ENCODE measurements at places on chromosomes 5 and 9.

- no peak for DNase-seq
Observed at GRCh38 chr9:105114318-105114717, 130.1 kb upstream of the SLC44A1 start.

- no peak for DNase-seq
Observed at GRCh38 chr5:98614341-98614740, 159.1 kb upstream of the RGMB start.

GRCh38 chr9:121939643-121940042 lies 153.5 kb downstream of the TTLL11 start:
- DNase-seq = no peak

DNA sequence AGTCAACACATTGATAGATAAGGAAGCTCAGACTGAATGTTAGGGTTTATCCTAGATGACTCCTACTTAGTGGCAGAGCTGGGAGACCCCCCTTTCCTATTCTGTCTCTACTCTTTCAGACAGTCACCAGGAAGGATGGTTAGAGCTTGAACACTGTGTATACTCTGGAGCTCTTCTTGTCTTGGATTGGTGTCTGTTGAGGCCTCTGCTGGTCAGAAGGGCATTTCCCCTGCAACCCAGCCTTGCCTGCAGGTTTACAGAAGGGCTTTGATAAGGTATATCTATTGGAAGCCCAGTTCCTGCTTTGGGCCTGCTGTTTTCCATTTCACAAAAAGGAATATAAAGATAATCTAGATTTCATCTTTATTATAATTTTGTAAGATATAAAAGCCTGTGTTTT lies 71.8 kb downstream of the KDM4C start:
- no peak for DNase-seq

- no peak for DNase-seq
Observed at GRCh38 chr5:17743580-17744435, 109.5 kb downstream of the TAF11L14 start.

GRCh38 chr9:125529589-125530515 lies 177.2 kb downstream of the MAPKAP1 start:
- DNase-seq = no peak

GRCh38 chr5:180212363-180213255 lies 3.6 kb upstream of the RASGEF1C start:
- no peak for DNase-seq

DNA sequence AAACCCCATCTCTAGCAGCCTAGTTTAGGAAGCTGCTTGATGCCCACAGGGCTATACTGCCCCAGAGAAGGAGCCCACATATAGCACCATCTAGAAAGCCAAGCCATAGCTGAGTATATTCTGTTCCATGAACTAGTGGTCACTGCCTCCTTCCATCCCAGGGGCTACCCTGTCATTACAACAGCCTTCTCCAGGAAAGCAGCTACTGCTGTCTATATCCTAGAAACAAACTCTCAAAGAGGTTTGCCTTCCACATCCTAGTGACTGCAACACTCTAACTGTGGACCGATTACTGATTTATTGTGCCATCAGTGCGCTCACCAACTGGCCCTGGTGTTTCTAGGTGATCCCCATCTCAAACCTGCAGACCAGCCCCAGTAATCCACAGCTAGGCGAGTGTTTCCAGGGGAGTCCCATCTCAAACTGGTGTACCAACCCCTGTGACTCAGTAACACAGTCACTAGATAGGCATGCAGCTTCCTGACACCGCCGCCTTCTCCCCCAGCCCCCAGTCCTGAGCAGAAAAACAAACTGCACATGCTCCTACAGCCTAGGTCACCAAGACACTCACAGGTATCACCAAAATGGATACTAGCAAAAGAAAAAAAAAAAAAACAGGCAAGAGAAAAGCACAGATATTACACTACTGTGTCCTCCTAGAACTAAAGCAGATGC lies 14.8 kb downstream of the SPTLC1 start:
- DNase-seq = no peak

DNA sequence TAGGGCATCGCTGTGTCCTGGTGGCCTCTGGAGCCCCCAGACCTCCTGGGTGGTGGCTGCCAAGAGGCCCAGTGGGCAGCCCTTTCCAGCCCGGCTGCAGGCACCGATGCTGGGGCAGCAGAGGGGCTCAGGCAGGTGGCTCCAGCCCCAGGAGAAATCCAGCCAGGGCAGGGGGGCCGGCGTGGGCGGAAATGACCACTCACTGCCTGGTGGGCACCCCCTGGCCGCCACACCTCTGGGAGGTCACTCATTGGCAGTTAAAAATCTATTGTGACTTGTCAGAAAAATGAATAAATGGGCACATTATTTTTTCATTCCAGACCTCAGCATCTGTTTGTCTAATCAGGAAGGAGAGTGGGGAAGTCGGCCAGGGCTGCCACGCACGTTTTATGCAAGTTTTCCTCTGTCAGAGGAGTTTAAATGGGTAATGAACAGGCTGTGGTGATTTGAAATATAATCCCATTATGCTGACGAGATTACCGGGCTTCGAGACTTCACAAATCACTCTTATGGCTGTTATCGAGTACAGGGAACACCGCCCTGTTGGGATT lies 171.9 kb downstream of the GAPVD1 start:
- no peak for DNase-seq

DNA sequence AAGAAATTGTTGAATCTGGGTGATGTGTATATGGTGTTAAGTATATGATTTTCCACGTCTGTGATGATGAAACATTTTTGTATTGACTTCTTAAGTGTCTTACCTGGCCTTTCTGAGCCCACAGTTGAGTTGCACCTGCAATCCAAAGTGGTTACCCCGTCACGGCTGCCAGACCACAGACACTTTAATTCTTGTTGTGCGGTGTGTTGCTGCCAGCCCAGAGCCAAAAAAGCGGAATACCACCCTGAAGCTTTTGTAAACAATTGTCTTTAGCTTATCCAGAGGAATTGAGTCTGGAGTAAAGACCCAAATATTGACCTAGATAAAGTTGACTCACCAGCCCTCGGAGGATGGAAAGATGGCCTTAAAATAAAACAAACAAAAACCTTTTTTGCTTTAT lies 35.1 kb downstream of the MTAP start:
- DNase-seq = no peak

GRCh38 chr5:85814596-85814995 lies 803.1 kb upstream of the COX7C start:
- no peak for DNase-seq

- no peak for DNase-seq
Observed at GRCh38 chr5:136740228-136740627, 374.9 kb upstream of the TRPC7 start.

GRCh38 chr9:104772714-104773510 lies 9.0 kb downstream of the NIPSNAP3B start:
- no peak for DNase-seq

GRCh38 chr5:4230471-4230785 lies 634.8 kb downstream of the IRX1 start:
- no peak for DNase-seq

DNA sequence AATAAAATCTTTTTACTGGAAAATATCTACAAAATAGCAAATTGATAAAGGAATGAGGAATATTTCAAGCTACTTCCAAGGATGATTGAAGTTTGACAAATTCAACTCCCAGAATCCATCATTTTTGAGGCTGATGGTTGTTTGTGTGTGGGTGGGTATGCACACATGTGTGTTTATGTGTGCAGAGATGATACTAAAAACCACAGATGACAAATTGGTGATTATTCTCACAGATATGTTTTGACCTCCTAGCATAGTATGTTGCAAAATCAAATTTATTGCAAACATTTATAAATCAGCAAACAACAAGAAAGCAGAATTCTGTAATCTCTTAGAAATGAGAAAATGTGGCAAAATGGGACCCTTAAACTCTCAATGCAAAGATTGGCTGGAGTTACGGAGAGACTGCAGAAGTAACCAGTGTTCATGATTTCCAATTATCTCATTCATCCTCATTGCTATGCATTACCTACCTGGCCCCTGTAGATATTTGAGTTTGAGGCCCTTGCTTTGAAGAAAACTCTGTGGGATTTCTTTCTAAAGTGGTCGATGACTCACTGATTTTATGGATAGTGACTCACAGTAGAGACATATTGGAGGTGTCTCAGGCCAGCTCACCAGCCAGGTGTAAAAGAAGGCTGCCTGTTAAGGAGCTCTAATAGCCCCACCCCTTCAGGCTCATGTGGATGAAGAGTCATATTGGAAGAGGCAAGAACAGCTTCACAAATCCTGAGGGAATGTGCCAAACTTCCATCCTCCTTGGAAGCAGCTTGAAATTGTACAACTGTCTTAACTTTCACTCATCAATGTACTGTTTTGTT lies 44.6 kb upstream of the TMC1 start:
- DNase-seq = no peak

DNA sequence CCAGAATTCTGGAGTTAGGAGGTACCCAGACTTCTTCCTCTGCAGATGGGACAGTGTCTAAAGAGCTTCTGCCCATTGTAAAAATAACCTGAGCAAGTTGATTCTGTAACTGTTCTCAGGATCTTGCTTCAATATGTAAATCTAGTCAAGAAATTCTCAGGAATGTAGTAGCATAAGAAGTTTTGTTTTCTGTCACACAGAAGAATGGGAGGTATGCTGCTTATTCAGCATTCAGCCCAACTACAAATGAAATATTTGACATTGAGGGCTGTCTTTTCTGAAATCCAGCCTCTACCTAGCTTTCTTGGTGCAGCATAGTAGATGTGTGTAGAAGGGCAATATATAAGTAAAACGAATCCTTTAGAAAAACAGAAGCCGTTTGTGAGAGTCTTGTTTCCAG lies 13.8 kb downstream of the MACIR start:
- DNase-seq = no peak

GRCh38 chr9:70222354-70222753 lies 36.4 kb upstream of the SMC5 start:
- DNase-seq = no peak

- no peak for DNase-seq
Observed at GRCh38 chr9:86731511-86732063, 215.7 kb downstream of the GAS1 start.

DNA sequence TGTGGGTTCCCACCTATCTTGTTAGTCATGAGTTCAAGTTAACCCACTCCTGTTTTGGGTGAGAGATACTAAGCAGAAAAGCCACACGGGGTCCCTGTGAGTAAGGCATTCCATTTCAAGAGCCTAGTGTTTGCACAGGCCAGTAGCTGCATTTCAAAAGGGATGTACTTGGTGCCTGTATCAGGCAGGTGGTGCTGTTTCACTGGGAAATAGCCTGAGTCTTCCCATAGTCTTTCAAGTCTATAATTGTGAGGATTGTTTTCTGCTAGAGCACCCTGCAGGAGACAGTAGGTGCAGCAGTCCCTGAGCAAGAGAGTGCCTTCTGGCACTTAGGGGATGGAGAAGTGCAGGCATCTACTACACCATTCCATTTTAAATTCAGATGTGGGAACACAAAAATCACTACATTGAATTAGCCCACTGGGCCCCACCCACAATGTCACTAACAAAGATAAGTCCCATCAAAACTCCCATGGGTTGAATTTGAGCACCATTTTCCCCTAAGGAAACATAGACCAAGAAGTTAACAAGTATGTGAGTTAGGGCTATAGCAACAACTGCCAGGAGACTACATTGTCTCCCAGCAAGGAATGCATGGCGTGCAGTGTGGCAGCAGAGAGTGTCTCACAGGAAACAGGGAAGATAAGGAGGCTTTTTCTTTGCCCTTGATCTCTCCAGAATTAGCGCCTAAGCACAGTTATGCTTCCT lies 263.2 kb downstream of the COX7C start:
- no peak for DNase-seq

DNA sequence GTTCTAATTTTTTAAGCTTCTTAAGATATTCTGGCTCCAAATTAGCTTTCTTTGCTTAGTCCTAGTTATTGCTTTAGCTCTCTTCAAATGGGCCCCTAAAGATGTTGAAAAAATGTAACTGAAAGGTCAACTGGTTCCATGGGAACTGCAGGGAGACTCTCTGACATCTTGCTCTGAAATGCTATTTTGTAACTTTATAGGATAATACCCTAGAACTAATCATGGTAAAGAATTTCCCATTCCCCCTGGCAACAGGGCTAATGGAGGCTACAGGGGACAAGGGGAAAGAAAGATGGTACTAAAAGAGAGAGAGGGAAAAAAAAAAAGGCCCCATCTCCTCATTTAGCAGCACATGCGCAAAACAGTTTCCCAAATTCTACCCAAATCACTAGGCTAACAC lies 39.4 kb downstream of the SIL1 start:
- no peak for DNase-seq

DNA sequence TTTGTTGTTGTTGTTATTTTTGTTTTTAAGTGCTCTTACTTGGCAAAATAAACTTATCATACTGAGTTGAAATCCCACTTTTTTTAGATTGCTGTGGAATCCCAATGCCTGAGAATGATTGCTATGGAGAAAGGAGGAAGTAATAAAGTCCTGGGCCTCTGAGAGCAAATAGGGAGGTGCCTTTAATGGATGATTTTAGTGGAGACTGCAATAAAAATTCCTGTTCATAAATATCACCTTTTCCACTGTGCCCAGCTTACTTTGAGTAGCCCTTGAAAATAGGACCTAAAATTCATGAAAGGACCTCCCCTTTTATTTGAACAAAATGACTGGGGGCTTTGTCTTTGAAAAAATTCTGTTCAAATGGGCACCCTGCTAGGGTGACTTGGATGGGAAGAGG lies 21.8 kb upstream of the ANKH start:
- DNase-seq = no peak

GRCh38 chr5:93022796-93023447 lies 558.1 kb downstream of the NR2F1-AS1 start:
- DNase-seq = no peak

GRCh38 chr9:459491-460444 lies 245.1 kb downstream of the DOCK8 start:
- DNase-seq = no peak

- DNase-seq = no peak
Observed at GRCh38 chr5:139226131-139226530, 28.0 kb upstream of the SIL1 start.

DNA sequence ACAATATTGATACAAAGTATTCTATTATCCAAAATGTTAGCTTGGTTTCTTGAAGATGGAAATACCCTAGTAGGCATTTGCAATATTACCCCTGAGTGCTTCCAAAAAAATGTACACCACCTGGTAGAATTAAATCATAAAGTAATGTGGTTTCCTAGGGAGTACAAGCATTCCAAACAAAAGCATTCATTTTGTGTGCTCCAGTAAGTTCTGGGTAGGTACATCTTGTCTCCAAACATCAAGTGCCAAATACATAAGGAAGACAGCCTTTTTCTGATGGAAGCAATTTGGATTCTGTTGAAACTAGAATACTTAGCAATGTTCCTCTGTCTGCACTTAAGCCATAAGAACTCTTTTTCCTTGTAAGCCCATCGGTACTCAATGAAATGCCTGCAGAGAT lies 73.1 kb upstream of the IL7R start:
- no peak for DNase-seq

- no peak for DNase-seq
Observed at GRCh38 chr5:132500931-132501628, 10.5 kb upstream of the IRF1 start.

- no peak for DNase-seq
Observed at GRCh38 chr5:76483433-76483832, 80.3 kb downstream of the IQGAP2 start.
